NCI-H82 (cell line): ENCODE measurements at places on chromosomes 2 and 18.
A peak's percentile ranks its signal among the peaks of the same experiment; 100 is the strongest.

GRCh38 chr2:200430017-200430416 lies 79.9 kb downstream of the KCTD18 start:
- no peak for DNase-seq

GRCh38 chr18:44696892-44697291 lies 16.2 kb downstream of the SETBP1 start:
- no peak for DNase-seq

GRCh38 chr18:79631761-79632446 lies 47.7 kb upstream of the CTDP1 start:
- DNase-seq, result no peak

DNA sequence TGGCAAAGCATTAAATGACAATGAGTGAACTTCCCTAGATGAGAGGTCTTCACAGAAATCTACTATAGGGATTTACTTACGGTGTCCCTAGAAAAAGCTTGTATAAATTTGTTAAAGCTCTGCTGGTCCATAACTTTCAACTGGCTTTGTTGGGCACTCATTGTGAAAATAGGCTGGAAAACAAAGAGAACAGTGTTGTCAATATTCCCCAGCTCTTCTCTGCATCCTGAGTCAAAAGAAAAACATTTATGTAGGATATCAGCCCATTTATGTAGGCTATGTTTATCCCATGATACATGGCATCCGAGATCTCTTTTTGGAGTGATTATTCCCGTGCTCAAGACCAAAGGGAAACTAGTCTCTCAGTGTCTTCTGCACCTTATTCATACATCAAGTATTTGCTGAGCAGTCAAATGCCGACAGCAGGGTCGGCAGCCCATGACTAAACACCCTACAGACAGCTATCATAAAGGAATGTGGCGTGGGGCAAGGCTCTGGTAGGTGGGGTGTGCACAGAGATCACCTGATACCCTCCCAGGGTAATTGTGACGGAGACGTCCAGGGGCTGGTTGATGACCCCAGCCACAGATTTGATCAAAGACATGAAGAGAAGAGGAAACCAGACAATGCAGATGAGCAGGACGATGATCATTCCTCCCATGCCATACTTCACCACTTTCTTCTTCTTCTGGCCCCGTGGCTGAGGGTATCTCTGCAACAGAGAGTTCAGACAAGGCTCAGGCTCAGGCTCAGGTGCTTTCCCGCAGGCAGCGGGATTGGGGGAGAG lies 155.9 kb downstream of the NAPG start:
- DNase-seq, result no peak

- DNase-seq, result no peak
Measured at GRCh38 chr2:136065907-136066306, 52.0 kb downstream of the CXCR4 start.

DNA sequence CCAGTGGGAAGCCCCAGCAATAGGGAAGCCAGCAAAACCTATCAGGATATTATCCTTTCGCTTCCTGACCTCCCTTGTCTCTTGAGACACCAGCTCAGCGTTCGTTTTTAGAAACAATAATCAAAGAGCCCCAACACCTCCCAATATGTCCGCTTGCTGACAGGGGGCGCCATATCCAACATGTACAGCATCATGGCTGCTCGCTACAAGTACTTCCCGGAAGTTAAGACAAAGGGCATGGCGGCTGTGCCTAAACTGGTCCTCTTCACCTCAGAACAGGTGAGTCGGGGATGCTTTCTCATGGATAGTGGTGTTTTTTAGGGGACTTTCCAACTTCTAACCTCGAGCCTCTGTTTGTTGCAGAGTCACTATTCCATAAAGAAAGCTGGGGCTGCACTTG lies 28.7 kb downstream of the GAD1 start:
- DNase-seq, result peak; percentile 61

DNA sequence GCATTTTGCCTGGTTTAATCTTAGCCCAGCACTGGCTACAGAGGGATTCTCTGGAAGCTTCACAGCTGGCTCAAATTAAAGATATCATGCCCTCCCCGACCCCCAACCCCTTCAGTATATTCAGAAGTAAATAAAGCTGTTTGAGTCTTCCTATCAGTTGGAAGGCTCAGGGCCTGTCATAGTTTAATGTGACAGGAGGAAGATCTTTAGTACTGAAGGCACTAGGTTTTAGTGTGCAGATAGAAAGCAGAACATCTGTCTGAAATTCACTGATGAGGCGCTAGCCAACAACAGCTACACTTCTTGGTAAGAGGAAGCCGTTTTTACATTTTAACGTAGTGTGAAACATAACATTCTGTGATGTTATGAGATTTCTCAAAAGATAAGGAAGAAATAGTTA lies 969.1 kb upstream of the CDH2 start:
- peak; percentile 9 for DNase-seq

DNA sequence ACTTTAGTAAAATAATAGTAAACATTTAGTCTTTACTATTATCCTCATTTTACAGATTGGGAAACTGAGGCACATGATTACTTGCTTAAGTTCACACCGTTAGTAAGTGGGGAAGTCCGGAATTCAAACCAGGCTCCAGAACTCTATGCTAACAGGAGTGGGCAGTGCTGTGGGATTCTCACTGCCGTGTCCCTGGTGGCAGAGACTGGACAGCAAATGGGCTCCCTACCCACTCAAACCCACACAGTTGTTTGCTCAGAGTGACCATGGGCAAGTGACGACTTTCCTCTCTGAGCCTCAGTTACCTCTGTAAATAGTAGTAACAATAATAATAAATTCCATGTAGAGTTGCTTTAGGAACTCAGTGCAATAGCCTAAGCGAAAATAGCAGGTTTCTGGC lies 24.0 kb downstream of the MAIP1 start:
- no peak for DNase-seq

GRCh38 chr18:47797126-47797525 lies 133.3 kb downstream of the SMAD2 start:
- no peak for DNase-seq

DNA sequence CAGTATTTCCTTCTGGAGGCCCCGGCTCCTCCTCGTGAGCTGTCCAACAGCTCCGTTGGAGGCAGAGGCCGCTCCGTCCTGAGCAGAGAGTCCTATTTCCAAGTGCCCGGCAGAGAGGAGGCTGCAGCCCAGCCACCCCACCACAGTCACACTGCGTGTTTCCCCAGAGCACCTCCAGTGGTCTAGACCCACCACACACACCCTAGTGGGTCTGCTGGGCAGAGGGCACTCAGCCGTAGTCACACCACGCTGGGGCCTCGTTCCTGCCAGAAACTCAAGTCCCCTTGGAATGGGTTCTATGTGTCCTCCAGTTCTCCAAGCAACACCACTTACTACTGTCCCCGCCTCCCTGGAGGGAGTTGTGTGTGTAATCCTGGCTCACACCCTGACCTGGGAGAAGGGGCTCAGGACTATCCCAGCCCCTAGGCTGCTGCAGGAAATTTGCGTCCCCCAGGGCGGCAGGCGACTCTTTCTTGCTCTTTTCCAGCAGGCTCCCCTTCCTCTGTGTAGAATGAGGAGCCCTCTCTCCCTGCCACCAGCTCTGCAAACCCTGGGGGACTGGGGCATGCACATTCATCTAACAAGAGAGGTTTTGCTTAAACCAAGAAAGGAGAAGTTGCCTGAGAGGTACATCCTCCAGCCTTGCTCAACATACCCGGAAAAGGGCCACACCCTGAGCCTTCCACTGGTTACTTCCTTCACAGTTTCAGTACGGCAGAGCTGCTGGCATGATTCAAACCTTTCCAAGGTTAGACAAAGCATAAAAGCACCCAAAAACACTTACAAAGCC lies 114.1 kb downstream of the NDUFA10 start:
- no peak for DNase-seq

DNA sequence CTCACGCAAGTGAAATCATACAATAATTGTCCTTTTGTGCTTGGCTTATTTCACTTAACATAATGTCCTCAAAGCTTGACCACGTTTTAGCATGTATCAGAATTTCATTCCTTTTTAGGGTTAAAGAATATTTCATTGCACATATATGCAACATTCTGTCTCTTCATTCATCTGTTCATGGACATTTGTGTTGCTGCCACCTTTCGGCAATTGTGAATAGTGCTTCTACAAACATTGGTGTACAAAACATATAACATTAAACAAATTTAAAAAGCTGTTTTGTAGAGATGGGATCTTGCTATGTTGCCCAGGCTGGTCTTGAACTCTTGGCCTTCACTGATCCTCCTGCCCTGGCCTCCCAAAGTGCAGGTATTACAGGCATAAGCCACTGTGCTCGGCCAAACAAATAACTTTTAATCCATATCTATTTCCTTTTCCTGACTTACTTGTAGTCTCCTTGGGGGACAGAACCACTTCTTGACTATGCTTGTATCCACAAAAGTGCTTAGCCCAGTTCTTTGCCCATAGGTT lies 209.3 kb downstream of the SLC4A3 start:
- peak; percentile 57 for DNase-seq

- DNase-seq, result no peak
Measured at GRCh38 chr2:240996834-240997140, 1.6 kb upstream of the SNED1 start.

DNA sequence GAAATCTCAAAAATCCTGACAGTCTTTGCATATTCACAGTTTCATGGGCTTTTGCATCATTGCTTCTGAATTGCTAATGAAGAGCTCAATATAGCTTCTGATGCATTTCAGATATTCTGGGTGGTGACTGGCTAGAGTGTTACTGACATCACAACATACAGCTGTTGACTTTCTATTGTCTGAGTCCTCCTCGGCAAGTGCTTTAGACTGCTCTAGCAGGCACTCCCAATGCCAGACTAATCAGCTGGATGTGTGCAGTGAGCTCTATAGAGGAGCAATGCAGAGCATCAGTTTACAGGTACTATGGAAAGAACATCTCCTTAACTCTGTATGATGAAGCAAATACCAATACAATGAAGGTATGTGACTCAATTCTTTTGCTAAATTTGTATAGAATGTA lies 54.9 kb downstream of the R3HDM1 start:
- DNase-seq, result no peak

GRCh38 chr2:216350214-216350791 lies 22.0 kb downstream of the MARCHF4 start:
- DNase-seq, result no peak

- no peak for DNase-seq
Measured at GRCh38 chr2:148303161-148303560, 282.3 kb downstream of the MBD5 start.

DNA sequence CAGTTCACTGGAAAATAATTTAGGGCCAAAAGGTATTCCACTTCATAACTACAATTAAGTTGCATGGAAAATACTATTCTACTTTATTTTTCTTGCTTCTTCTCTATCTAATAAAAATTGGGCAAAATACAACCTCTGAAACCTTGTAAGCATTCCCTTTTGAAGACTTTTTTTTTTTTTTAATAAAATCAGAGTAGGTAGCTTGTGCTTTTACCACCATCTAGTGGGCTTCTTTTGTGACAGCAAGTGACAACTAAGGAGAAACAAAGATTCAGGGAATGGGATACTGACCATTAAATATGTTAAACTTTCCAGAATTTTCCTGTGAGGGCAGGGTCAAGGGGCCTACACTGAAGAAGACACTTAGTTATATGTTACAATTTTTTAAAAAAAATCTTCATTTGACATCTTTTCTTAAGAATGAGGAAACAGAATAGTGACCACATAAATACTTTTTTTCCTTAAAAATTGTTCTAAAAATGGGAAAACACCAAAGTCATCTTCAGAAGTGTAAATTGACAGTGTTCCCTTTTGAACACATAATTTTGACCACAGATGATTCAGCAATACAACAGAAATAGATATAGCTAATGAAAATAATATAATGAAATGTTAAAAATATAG lies 1183.2 kb upstream of the ACVR2A start:
- peak; percentile 72 for DNase-seq

DNA sequence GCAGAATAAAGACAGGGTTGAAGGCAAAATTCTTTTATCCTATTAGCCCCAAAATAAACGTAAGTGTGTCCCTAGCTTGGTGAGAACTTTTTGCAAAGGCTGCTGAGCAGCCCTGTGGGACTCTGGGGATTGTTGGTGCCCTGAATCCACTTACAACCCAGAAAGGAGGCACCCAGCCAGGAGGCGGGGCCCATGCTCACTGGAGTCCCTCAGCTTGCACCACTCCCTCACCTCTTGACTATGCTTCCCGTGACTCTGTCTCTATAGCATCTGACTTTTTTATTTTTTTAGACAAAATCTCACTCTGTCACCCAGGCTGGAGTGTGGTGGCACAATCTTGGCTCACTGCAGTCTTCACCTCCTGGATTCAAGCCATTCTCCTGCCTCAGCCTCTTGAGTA lies 15.8 kb upstream of the COL6A3 start:
- no peak for DNase-seq

- no peak for DNase-seq
Measured at GRCh38 chr18:44819944-44820510, 139.3 kb downstream of the SETBP1 start.

DNA sequence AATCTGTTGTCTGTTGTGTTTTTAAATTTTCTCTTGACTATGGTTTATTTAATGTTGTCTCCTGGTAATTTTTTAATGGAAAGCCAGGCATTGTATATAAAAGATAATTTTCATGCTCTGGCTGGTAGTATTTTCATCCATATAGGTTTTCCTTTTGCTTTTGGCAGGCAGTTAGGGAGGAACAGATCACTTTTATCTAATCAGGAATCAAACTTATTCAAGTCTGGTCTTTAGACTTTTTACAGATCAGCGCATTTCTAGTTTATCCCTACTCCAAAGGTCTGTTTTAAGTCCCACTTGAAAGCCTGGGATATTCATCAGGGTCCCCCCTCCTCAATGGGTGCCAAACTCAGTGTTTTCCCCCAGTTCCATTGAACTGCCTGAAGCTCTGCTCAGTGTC lies 17.2 kb downstream of the PLB1 start:
- no peak for DNase-seq

DNA sequence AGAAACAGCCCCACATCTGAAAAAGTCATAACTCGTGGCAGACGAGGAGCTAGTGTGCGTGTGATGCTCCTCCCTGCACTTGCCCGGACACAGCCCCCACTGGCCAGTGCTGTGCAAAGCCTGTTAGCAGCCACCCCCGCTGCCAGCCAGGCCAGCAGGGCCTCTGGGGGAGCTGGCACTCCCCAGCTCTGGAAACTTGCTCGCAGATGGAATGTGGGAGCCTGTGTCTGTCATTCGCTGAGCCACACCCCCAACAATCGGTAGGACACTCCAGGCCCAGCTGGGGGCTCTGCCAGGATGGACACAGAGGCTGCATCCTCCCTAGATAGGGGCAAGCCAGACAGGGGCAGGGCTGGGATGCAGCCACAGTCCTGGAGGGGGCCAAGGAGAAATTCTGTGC lies 62.4 kb upstream of the ATG16L1 start:
- DNase-seq, result no peak

GRCh38 chr2:136134126-136134525 lies 16.2 kb upstream of the CXCR4 start:
- no peak for DNase-seq

- DNase-seq, result no peak
Measured at GRCh38 chr18:73594749-73595148, 552.9 kb downstream of the FBXO15 start.

- peak; percentile 72 for DNase-seq
Measured at GRCh38 chr2:191758518-191759507, 80.9 kb downstream of the NABP1 start.

GRCh38 chr2:199777916-199778315 lies 73.1 kb downstream of the FTCDNL1 start:
- DNase-seq, result no peak

DNA sequence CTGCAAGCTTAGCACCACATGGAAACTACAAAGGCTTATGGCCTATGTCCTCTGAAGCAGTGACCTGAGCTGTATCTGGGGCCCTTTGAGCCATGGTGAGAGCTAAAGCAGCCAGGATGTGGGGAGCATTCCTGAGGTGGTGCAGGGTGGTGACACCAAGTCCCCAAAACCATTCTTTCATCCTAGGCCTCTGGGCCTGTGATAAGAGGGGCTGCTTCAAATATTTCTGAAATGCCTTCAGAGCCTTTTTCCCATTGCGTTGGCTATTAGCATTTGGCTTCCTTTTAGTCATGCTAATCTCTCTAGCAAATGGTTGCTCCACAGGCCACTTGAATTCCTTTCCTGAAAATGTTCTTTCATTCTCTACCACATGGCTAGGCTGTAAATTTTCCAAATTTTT lies 13.4 kb downstream of the CCDC150 start:
- DNase-seq, result no peak
